CD8-positive, alpha-beta T cell (primary cell): ENCODE measurements at places on chromosomes 7 and 10.
A peak's percentile ranks its signal among the peaks of the same experiment; 100 is the strongest.

DNA sequence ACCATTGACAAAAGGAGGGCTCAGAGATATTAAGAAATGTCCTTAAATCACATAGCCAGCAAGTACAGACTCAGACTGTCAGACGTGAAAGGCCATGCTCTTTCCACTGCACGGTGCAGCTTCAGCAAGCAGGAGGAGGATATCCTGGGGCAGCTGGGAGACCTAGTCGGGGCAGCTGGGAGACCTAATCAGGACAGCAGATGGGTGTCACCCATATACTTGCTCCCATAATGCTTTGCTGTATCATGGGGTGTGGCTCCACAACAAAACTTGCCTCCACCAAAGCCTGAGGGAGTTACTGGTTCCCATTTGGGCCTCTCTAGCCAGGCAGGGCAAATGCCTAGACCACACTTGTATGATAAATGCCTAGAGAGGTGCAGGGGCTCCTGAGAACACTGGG lies 55.4 kb downstream of the GRID1 start:
- DNase-seq = no peak

DNA sequence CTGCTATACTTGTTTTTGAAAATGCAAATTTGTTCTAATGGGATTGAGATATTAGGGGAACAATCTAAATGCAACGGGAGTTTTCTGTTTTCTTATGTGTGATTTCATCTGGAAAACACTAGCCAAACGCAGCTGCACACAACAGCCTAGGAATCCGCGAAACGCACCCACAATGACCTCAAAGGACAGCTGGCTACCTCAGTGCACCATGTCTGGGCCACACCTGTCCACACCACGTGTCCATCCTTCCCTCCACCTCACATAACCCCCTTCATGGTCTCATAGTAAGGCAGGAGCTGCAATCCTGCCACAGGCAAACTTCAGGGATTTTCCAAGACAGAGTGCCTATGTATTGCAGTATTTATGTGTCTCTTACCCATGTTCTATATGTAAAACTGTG lies 382.5 kb upstream of the PRKCQ start:
- no peak for DNase-seq

GRCh38 chr10:113302062-113302461 lies 250.8 kb upstream of the HABP2 start:
- DNase-seq = no peak

DNA sequence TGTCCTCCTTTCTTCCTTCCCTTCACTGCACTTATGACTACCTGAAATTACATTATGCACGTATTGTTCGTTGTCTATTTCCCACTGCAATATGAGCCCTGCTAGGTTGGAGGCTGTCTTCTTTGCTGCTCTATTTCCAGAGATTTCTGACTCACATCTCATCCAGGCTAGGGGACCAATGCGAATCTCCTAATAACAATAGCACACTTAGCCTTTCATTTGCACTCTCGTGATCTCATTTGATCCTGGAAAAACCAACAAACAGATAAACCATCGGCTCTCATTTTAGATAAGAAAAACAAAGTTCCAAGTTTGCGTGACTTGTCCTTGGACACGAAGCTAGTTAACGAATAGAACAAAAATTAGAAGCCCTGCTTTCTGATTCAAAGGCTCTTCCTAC lies 1.4 kb downstream of the ZNF438 start:
- DNase-seq = no peak

DNA sequence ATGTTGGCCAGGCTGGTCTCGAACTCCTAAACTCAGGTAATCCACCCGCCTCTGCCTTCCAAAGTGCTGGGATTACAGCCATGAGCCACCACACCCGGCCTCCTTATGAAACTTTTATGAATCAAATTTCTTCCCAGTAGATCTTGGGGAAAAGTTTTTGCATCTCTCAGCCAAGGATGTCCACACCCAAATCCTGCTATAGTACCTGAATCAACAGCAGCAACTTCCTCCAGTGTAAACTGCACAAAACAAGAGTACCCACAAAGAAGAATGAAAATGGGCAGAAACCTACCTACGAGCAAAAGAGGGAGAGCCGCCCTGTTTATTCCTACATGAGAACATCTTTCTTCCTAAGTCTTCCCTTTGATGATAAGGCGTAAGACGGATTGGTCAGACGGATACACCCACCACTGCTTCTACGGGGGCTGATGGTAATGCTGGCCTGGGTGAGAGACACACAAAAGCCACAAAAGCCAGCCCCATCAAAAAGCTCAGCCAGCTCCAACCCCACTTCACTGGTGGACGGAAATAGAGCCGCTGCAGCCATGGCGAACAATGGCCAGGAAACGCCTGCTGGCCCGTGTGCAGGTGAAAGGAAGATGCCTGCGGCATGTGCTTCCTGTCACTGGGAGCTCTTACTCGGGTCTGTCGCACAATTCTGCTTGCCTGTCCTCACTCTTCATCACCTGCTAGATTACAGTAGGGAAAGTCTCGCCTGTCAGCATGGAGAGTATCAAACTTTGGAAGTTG lies 10.4 kb downstream of the JCAD start:
- DNase-seq = no peak

DNA sequence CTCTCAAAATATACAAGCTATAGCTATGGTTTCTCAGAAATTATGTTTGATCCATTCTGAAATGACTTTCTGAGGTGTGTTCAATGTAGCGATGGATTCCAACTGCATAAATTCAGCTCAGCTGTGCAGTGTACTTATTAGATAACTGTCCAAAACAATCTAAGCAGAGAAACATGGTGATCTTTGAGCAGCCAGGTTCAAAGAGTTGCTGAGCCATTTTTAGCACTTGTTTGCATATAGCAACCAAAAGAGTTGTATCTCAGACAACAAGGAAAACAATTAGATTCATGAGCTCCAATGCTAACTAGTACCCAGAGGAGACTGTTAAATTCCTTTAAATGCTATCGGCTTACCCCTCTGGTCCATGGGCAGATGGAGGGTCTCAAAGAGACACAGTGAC lies 15.9 kb upstream of the KCNIP2 start:
- no peak for DNase-seq

DNA sequence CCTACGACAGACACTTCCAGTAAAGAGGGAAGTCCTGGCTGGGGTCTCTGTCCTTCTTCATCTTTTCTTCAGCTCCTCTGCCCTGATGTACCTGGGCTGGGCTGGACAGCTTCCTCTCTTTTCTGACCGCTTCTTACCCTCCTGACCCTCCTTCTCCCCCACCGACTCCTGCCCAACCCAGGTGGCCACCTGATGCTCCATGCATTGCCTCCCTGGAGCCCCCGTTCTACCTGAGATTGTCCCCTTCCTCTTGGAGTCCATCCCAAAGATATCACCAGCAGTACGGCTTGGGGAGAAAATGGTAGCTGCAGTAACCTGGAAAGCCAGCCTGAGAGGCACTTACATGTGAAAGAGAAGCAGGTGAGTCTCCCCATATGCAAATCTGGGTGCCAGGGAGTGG lies 566.3 kb downstream of the TCERG1L start:
- DNase-seq = no peak

- DNase-seq = no peak
Observed at GRCh38 chr7:75635036-75635435, 103.7 kb downstream of the HIP1 start.

DNA sequence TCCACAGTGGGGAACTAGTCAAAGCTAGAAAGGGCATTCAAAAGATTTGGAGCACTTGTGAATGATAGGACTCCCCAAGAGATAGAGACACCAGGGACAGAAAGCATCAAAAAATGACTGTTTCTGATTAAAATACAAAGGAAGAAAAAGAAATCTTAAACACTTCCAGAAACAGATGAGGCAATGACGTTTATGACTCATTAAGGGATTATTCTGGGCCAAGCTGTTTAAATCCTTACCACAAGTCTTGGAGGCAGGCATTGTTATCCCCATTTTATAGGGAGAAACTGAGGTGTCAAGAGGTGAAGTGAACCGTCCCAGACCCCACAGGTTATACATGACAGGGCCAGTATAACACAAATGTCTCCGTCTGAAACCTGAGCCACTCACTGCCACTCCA lies 68.3 kb upstream of the AMPH start:
- DNase-seq = no peak

DNA sequence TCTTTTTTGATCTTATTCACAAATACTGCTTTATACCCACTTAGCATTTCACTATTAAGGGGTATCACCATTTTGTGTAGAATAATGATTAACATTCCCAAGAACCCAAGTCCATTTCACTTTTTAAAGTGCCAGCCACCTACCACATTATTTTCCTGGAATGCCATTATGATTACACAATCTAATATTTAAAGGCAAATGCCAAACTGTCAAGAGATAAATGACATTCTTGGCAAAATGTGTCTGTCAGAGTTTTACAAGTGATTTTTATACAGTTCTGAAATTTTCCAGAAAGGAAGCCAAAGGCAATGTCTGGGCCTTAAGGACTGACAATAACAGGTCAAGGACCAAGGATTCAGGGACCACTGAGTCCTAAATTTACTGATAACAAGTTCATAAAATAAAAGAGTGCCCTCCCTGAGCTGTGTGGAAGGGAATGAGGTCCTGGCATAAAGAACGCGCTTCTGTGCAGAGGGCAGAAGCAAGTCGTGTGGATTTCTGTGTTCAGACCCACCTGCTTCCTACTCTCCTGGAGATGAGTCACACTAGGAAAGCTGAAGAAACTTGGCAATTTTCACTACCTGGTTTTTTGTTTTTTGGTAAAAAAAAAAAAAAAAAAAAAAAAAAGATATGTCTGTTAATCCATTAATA lies 66.5 kb downstream of the UBE2H start:
- DNase-seq = no peak

- DNase-seq = no peak
Observed at GRCh38 chr7:105769901-105770628, 106.3 kb downstream of the ATXN7L1 start.

DNA sequence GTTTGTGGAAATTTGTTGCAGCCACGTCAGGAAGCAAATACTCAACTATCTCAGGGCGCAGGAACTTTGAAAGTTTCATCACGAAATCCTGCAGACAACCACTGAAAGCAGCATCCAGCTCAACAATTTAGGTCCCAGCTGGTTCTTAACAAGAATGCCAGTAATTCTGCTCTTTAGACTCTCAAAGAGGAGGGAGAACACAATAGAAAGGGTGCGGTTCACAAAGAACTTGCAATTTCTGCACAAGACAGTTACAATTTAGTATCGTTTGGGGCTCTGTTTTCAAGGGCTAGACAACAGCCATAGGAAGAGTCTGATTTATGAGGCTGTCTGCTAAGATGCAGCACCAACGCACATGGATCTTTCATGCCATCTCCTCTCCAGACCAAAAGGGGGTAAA lies 223.1 kb downstream of the FGFR2 start:
- no peak for DNase-seq

GRCh38 chr7:155066417-155066950 lies 3.6 kb upstream of the HTR5A start:
- DNase-seq = no peak

GRCh38 chr7:26853788-26854393 lies 10.5 kb downstream of the SKAP2 start:
- DNase-seq = no peak

- no peak for DNase-seq
Observed at GRCh38 chr10:118868589-118868988, 113.8 kb upstream of the CACUL1 start.

DNA sequence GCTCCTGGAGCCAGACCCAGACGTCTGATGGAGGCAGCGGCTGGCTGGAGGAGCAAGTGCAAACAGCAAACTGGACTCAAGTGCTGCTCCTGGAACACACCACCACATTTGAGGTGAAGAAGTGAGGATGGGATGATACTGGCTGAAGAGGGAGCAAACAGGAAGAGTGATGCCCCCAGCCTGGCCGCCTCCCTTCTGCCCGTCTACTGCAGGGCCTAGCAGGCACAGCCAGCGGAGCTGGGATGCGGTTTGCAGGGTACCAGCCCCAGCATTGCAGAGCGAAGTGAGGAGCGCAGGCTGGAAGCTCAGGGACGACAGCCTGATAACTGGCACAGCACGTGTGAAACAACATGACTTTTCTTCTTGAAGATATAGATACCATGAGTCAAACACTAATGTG lies 111.8 kb upstream of the ZNF32 start:
- DNase-seq = no peak

DNA sequence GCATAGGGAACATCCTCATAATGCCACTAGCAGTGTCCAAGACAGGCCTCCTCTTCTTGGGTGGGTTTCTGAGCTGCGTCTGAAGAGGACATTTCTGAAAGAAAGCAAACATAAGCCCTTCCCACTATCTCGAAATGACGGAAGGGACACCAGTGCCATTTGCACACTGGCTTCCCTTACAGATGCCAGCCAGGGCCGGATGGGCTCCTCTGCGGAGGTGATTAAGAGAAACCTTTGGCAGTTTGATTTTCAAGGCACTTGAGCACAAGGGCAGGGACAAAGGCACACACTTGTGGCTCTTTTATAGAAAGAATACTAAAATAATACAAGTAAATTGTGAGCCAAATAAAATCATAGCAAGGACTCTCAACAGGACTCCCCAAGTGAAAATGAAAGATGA lies 106.6 kb upstream of the CELF2 start:
- DNase-seq = no peak

DNA sequence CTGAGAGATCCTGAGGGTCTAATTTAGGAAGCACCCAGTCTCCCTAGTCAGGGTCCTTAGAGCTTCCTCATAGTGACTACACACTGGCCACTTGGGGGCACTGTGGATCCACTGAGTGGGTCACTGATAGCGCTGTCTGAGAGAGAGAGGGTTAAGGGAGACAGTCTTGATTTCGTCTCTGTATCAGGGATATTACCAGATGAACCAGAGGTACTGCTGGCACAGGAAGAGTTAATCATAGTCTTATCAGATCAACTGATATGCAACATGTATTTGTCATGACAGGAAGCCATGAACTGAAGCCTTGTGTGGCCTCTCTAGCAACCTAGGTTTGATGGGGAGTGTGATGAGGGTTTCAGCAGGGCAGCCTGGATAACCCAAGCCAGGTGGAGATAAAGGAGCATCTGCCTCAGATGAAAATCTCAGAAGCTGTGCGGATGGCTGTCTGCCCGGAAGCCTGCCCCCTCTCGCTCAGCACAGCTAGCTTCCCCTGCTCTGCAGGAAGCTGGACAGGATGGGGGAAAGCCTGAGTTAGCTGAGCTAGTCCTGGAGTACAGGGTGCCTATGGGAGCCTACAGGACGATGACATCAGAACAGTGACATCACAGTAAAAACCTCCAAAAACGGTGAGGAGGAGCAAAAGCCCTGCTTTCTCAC lies 214.0 kb upstream of the PRSS1 start:
- DNase-seq = peak; percentile 72

DNA sequence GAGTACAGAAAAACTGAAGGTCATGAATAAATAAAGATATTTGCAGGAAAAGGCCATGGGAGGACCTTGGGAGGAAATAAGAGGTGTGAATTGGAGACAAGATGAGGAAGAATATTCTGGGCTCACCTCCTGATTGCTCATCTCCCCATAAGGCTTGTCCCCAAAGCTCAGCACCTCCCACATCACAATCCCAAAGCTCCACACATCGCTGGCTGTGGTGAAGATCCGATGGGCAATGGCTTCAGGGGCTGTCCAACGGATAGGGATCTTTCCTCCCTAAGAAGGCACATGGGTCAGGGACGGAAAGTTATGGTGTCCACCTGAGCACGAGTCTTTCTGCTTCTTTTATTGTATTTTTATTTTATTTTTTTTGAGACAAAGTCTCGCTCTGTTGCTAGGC lies 12.9 kb downstream of the ZYX start:
- DNase-seq = no peak

GRCh38 chr10:35912615-35913569 lies 270.8 kb upstream of the FZD8 start:
- DNase-seq = no peak

GRCh38 chr10:95821720-95822119 lies 65.8 kb downstream of the ENTPD1 start:
- DNase-seq = no peak
